ENCODE measurements at places on chromosomes 16 and 17.

- DNase-seq, result no peak
These were observed 17.6 kb downstream of the SPAG9 start for GRCh38 chr17:51103050-51103449.

GRCh38 chr16:66927918-66928649, 2.7 kb upstream of the RRAD start:
- DNase-seq, result no peak

DNA sequence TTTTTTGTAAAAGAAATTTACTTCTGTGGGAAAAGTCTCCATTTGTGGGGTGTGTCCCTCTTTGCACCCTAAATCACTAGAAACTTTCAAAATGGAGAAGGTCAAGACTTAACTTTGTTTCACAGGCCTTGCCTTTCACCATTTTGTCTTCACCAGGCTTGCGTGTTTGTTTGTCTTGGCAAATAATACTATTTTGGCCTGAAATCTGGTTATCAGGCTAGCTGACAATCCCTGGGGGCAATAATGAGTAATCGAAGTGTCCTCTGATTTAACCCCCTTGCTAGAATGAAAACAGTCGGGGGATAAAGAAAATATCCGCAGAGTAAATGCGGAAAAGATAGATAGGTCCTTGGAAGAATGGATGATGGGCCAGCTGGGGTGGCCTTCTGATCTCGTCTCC, 34.5 kb downstream of the SLC39A11 start:
- no peak for DNase-seq

- no peak for DNase-seq
These were observed 35.1 kb downstream of the MARF1 start for GRCh38 chr16:15607700-15608396.

- no peak for DNase-seq
These were observed 6.8 kb downstream of the PRCD start for GRCh38 chr17:76546556-76547182.

DNA sequence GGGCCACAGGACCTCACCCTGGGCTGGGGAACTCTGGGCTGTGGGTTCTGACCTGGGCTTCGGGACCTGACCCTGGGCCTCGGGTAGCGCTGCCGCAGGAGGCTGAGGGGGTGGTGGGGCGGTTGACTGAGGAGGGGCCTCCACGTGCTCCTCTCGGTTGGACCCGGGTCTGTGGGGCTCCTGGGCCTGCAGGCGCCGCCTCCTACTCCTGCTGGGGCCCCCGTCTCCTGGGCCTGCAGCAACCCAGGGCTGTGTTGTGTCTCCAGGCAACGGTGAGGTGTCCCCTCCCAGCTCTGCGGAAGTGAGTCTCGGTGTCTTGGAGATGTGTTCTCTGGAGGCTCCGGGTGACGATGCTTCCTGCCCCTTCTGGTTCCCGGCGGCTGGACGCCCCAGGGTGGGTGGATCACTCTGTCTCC, 41.5 kb upstream of the GNG13 start:
- no peak for DNase-seq

GRCh38 chr17:10041916-10042588, 137.0 kb upstream of the RCVRN start:
- DNase-seq, result no peak

- no peak for DNase-seq
These were observed 40.0 kb upstream of the ACSF3 start for GRCh38 chr16:89053725-89054029.

DNA sequence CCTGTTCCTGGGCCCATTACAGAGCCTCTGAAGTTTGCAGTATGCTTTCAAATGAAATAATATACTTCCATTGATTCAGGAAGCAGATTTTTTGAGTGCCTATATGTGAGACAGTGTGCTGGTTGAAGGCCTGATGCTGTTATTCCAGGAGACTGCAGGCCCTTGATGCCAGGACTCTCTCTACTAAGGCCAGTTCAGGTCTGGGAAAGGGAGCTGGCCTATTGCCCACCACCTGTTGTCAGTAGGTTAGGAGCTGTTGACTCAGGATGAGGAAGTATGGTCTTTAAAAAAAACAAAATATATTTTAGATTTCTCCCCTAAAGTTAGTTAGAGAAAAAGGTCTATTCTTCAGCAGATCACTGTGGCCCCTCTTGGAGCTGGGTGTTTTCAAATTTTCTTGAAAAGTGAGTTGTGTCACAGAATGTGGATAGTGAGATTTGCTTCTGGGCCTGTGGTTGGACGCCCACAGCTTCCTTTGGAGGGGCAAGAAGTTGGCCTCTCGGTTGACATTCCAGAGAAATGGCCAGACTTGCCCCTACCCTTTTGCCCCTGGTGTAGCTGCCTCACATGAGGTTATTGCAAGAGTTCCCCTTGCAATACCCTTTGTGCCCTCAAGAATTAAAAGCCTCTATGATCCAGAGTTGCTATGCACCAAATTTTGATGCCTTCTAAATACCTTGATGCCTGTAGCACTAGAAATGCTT, 7.9 kb downstream of the ESRP2 start:
- peak; percentile 13 for DNase-seq

GRCh38 chr17:31798205-31798724, 60.8 kb downstream of the COPRS start:
- DNase-seq, result no peak

DNA sequence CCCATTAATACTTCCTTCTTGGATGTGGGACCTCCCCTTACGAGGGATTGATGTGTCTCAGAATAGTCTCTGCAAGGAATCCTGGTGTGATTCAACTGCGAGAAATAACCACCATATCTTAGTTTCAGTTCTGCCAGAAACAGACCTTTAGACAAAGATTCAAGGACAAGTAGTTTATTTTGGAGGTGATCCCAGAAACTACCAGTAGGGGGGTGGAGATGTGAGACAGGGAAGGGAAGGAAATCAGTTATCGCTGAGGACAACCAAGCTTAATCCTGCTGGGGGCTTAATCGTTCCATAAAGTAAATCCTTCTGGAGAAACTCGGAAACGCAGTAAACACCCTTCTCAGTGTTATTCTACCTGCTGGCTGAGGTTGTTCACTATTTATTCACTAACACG, 5.0 kb upstream of the SDR42E1 start:
- peak; percentile 31 for DNase-seq

- DNase-seq, result no peak
These were observed 86.5 kb upstream of the LHX1 start for GRCh38 chr17:36850790-36851189.

- no peak for DNase-seq
These were observed 138.7 kb downstream of the ANKFN1 start for GRCh38 chr17:56292010-56292409.

GRCh38 chr17:74128456-74129211, 74.8 kb upstream of the RPL38 start:
- no peak for DNase-seq

DNA sequence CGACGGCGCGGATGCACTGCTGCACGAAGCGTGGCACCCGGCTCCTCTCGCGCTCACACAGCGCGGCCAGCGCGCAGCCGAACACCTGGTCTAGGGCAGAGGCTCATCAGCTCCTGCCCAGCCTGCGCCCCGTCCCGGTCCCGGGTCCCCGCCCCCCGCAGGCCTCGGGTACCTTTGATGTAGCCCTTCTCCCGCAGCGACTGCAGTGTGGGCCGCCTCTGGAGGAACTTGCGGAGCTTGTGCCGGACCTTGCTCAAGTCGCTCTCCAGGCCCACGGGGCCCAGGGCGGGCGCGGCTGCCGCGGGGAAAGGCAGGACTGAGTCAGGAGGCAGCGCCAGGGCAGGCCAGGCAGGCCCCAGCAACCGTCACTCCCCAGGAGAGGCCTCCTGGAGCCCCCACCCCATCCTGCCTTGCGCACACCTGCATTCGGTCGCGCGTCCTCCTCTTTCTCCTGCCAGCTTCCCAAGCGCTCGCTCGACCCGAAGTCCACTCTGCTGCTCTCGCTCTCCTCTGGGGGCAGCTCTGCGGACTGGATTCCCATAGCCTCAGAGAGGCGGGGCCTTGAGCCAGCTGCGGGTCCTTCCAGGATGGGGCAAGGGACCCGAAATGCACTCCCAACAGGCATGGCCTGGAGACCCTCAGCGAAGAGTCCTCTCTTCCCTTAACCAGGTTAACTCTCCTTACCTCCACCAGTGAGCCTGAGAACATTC, 36.0 kb downstream of the ARHGAP27 start:
- DNase-seq, result no peak

GRCh38 chr16:87240211-87241136, 76.7 kb downstream of the C16orf95 start:
- DNase-seq, result no peak

- DNase-seq, result no peak
These were observed 57.5 kb downstream of the CYTH1 start for GRCh38 chr17:78724544-78724943.

DNA sequence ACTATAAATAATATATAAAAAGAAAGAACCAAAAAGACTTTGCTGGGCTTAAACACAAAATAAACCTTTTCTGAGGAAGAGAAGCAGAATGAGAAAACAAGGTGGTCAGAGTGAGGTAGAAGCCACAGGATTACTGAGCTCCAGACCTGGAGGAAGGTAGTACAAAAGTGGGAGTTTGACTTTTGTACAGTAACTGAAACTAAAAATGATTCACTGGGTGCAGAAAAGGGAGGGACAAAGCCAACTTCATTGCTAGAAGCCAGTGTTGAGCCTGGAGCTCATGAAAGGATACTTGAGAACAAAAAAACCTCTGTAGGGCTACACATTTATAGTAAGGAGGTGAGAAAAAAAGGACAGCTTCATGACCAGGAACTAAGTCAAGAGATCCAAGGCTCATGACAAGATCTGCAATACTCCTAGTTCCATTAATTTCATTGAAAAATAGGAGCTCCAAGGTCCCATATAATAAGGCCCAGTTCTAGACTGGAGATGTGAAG, 45.5 kb downstream of the PKD1L3 start:
- no peak for DNase-seq

- no peak for DNase-seq
These were observed 107.2 kb upstream of the NETO2 start for GRCh38 chr16:47250983-47251382.

- DNase-seq, result no peak
These were observed 12.5 kb downstream of the CDH13 start for GRCh38 chr16:82639263-82639662.

DNA sequence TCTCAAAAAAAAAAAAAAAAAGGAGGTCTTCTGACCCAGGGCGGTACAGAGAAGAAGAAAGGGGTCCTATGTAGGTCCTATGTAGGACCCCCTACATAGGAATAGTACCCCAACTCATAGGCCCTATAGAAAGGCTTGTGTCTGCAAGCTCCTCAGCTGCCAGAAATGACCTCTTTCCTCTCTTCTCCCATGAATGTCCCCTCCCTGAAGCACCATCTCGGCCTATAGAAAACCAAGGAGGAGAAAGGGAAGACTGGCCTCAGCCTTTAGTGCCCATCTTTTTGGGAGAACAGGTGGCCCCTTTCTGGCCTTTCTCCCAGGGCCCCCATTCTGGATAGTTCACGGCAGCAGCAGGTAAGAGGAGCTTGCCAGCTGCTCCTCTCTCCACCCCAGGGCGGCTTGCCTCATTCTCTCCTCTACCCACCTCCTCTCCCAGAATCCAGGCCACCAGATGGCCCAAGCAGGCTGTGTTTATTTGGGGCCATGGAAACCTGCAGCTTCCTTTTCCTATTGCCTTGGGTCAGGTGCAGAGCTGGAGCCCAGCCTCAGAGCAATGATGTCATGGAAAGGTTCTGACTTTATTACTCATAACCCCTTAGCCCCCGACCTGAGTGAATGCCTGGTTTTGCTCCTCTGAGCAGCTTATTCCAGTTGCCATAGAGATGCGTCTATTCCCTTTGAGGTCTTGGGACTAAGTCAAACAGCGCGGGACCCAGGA, 1.6 kb upstream of the MRPL58 start:
- DNase-seq, result no peak

- DNase-seq, result no peak
These were observed 10.4 kb downstream of the CD300LF start for GRCh38 chr17:74702116-74702871.

DNA sequence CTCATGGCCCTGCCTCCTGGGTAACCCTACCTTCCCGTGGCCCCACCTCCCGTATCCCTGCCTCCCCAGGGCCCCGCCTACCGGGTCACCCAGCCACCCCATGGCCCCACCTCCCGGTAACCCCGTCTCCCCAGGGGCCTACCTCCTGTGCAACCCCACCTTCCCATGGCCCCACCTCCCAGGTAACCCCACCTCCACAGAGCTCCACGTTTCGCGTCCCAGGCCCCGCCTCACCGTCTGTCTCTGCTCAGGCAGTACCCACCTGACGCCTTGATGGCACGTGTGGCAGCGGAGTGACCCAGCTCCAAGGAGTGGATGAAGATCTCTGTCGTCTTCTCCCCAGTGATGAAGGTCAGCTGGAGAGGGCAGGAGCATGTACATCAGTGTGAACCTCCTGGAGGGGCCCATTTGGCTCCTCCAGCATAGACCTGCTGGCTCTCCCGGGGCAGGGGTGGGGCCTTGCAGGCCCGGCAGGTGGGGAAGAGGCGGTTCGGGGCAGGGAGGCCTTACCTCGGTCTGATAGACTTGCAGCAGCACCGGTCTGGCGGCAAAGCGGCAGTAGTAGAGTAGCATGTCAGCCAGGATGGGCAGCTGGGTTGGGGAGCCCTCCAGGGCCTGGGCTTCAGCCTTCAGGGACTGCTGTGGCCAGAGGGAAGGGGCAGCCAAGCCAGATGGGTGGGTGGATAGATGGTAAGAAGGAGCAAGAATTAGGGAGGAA, 18.7 kb upstream of the PIK3R6 start:
- no peak for DNase-seq

- no peak for DNase-seq
These were observed 2.4 kb downstream of the TBX4 start for GRCh38 chr17:61454381-61455323.

- peak; percentile 84 for DNase-seq
These were observed 5.3 kb downstream of the ST3GAL2 start for GRCh38 chr16:70433458-70434103.

DNA sequence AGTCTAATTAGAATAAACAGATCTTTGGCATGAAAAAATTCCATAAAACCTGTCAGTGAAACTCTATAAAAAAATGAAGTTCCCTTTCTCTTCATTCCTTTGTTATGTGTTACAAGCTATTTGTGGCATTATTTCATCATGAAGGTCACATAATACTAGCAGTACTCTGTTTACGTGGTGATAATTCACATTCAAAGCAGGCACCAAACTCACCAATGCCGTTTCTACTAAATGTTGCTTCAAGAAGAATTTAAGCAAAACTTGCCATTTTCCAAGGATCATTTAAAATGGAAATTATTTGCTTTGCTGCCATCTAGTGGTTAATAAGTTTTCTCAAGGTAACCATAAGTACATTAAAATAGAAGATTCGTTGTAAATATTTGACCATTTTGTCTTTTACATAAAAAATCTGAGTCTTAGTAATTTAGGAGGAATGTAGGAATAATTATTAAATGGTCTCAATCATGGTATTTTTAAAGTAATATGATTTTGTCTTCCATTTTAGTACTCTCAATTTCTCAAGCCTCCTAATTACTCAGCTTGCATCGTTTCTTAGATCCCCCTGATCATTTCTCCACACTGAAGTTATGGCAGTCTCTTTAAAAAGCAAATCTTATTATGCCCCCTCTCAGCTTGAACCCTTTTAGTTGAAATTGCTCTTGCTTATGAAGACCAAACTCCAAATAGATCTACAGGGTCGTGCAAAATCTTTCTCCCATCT, 80.8 kb downstream of the OMG start:
- DNase-seq, result peak; percentile 74

GRCh38 chr17:27621536-27621935, 9.5 kb upstream of the LGALS9 start:
- DNase-seq, result no peak

GRCh38 chr17:56313201-56313600, 159.9 kb downstream of the ANKFN1 start:
- DNase-seq, result peak; percentile 70
